Activated CD4-positive, alpha-beta T cell treated with anti-CD3 and anti-CD28 coated beads, Interleukin-2, amount 10 ng/mL, durations not matched to agents 24 days and 14 days (primary cell): ENCODE measurements at places on chromosomes 4 and X. TPM values are rescaled to one million over a fixed set of nuclear protein-coding genes. Genes with fewer than 3 reads are reported as not detected.

The UGT2B11 gene
- total RNA-seq, result not detected in 2 replicates

The RAB39B gene
- 9.5 and 9.9 TPM in 2 replicates for total RNA-seq

The DCLK2 gene
- total RNA-seq, result not detected in 2 replicates

The MAGEA1 gene
- not detected in 2 replicates for total RNA-seq

The CLDN22 gene
- total RNA-seq, result not detected in 2 replicates

The TRO gene
- 1.6 and 2.6 TPM in 2 replicates for total RNA-seq

The GPR119 gene
- not detected in 2 replicates for total RNA-seq

The FMR1NB gene
- not detected in 2 replicates for total RNA-seq

The IL21 gene
- total RNA-seq, result 93.8 and 95.3 TPM in 2 replicates

The TMPRSS11D gene
- total RNA-seq, result not detected in 2 replicates

The CXXC4 gene
- not detected in 2 replicates for total RNA-seq

The MED14 gene
- 43.6 and 48.2 TPM in 2 replicates for total RNA-seq

The CYP4V2 gene
- total RNA-seq, result 8.7 and 9.7 TPM in 2 replicates

The CTAG1B gene
- total RNA-seq, result not detected in 2 replicates

The PRMT9 gene
- total RNA-seq, result 8.1 TPM in 2 replicates

The CPZ gene
- not detected in 2 replicates for total RNA-seq

The POU4F2 gene
- not detected in 2 replicates for total RNA-seq

The CTAG2 gene
- not detected in 2 replicates for total RNA-seq

The IGSF1 gene
- not detected in 2 replicates for total RNA-seq

The BEX5 gene
- 0.71 and 0.98 TPM in 2 replicates for total RNA-seq

The SSX4 gene
- not detected in 2 replicates for total RNA-seq

The FOXR2 gene
- not detected in 2 replicates for total RNA-seq

The IL1RAPL2 gene
- total RNA-seq, result not detected in 2 replicates

The MMRN1 gene
- total RNA-seq, result not detected in 2 replicates

The ARHGAP6 gene
- not detected in 2 replicates for total RNA-seq

The SCML2 gene
- total RNA-seq, result 2.9 and 3.3 TPM in 2 replicates

The CAPN6 gene
- total RNA-seq, result not detected in 2 replicates

The RP2 gene
- 6.3 and 7.6 TPM in 2 replicates for total RNA-seq

The RHOH gene
- total RNA-seq, result 98.1 and 107 TPM in 2 replicates

The MAGEA12 gene
- not detected in 2 replicates for total RNA-seq

The AADAT gene
- total RNA-seq, result not detected in 2 replicates
